ENCODE measurements at places on chromosomes 11 and 22.

DNA sequence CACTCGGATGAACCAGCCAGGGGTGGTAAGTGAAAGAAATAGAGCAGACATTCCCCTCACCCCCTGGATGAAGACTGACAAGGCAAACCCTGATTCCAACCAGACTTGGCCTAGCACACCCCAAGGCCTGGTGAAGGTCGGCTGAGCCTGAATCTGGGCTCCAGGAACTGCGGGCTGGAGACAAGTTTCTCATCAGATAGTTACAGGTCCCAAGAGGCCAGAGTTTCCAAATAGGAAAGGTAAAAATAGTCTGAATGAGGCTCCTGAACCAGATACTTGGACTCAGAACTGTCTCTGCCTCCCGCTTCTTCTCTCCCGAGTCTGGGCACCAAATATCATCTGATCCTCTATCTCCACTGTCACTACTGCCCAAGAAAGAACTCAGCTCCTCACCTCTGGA lies 7.8 kb downstream of the ZMAT5 start:
- no peak for DNase-seq

- DNase-seq, result no peak
These were observed 55.7 kb upstream of the TTLL12 start for GRCh38 chr22:43242627-43243026.

DNA sequence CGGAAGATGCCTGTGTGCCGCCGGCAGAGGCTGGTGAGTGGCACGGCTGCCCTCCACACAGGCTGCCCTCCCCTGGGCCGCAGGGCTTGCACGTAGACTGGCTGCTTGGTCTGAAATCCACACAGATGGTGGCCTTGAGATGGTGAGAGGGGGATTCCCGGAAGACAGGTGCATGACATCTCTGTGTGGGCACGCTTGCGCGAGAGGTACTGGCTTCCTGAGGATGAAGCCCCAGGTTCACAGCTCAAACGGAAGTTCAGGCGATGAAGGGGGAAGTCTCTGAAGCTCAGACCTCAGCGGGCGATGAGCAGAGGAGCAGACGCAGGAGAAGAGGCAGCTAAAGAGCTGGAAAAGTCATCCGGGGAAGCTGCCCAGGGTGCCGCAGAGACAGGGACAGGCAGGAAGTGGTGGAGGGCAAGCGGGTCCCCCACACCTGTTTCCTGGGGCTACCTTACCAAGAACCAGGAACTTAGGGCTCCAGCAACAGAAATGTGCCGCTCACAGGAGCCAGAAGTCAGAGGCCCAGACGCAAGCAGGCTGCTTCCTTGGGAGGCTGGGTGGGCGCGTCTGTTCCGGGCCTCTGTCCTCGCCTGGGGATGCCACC lies 7.2 kb downstream of the CRELD2 start:
- peak; percentile 67 for DNase-seq

DNA sequence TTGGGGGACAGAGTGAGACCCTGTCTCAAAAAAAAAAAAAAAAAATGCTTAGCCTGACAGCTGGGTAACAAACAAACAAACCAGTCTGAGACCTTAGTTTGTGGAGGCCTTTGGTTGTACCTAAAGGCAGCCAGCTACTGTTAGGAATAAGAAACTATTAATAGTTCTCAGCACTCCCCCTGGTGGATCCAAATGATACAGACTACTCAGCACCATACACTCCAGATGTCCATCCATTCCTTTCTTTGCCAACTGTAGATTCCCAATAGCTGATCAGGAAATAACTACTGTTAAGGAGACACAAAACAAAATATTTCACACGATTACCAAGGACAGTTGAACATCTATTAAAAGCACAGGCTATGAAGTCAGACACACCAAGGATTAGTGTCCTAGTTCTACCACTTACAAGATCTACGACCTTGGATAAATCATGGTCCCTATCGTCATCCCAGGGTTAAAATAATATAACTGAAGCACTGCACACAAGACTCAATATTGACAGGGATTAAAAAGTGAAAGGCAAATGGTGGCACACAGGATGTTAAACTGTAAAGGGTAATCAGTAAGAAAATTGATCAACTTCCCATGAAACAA lies 17.2 kb downstream of the CLDN25 start:
- DNase-seq, result peak; percentile 14

DNA sequence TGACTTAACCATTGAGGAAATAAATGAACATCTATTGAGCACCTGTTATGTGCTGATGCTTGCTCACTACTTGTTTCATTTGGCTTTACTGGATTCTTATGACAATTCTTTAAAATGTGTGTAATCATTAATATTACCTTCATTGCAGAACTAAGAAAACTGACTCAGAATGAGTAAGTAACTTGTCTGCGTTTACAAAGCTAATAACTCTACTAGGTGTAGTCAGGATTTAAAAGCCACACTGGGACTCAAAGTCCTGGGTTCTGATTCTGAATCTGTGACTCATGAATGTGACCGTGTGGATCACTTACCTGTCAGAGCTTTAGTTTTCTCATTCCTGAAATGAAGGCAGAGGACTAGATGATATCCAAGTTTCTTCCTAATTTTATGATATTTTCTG lies 23.4 kb upstream of the KIRREL3 start:
- no peak for DNase-seq

GRCh38 chr11:102476812-102477211 lies 24.2 kb upstream of the TMEM123 start:
- no peak for DNase-seq

- no peak for DNase-seq
These were observed 14.2 kb downstream of the AP5B1 start for GRCh38 chr11:65766535-65766934.

GRCh38 chr22:28864878-28865596 lies 18.3 kb upstream of the ZNRF3 start:
- no peak for DNase-seq

DNA sequence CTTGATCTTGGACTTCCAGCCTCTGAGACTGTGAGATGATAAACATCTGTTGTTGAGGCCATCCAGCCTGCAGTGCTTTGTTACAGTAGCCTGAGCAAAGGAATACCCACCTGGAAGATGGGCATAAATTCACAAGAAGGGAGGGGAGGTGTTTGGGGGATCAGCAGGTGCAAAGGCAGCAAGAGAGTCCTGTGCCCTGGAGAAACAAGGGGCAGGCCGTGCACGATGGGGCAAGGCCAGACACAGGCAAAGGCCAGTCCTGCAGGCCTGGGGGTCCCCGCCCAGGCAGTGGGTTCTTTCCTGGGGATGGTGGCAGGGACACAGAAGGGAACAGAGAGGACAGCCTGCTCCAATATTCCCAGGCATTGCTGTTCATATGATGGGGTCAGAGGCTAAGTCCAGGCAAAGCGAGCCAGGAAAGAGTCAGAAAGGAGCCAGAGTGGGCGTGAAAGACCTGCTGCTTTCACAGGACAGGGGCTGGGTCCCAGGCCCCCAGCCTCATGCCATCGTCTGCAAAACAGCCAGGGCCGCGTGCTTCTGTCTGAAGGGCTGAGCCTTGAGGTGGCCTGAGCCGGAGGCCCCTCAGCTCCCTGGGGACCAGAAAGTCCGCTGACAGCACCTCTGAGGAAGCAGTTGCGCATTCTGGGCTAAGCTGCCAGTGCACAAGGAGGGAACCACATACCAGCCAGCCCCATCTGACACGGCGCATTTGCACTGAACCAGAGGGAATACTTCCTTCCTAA lies 48.8 kb downstream of the MYEOV start:
- DNase-seq, result no peak

- no peak for DNase-seq
These were observed 55.0 kb downstream of the DDI1 start for GRCh38 chr11:104091281-104092096.

GRCh38 chr11:18618342-18619025 lies 15.7 kb downstream of the SPTY2D1 start:
- no peak for DNase-seq

- DNase-seq, result no peak
These were observed 51.5 kb upstream of the ZBED5 start for GRCh38 chr11:10909141-10909883.

DNA sequence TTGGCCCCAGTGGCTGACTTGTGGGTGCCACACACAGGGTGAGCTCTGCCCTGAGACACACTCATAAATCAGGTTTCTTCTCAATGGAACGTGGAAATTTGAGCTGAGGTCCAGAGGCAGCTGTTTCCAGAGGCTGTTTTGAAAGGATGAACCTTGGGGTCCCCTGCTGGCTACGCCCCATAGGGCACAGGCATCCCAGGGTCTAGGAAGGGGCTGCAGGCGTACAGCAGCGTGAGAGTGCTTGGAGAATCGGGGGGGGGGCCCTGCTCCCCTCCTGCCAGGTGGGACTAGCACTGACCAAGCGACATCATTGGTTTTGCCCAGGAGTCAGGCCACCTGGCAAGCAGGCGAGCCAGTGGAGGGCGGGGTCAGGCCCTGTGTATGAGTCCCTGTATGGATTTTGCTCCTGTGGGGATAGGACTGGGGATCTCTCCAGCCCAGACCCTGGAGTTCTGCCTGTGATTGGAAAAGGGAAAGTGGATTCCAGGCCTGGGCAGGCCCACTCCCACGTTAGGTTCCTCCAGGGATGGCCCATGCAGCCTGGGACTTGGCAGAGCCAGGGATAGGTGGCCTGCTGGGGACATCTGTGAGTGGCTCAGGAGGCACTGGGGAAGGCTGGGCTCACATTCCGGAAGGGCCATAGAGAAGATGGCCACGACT lies 61.0 kb downstream of the FBXO7 start:
- no peak for DNase-seq

DNA sequence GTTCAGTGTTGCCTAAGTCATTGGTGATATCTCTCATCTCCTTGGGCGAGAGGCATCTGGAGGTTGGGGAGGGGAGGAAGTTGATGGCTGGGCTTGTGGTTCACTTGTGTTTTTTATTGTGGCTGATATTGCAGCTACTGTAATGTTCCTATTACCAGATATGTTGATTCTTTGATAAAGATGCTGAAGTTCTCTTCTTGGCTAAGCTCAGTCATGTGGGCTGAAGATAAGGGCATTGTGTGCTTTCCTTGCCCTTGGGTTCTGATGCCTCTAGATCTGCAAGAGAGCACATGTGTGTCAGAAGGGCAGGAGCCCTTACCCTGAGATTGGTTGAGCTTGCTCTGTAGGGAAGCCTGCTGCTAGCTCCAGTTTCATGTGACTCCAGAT lies 12.0 kb downstream of the STX3 start:
- peak; percentile 34 for DNase-seq

GRCh38 chr22:32846780-32847491 lies 45.4 kb downstream of the TIMP3 start:
- DNase-seq, result no peak

- DNase-seq, result no peak
These were observed 31.6 kb upstream of the PRDM10 start for GRCh38 chr11:130034236-130034635.

GRCh38 chr11:103396237-103396636 lies 287.0 kb downstream of the DYNC2H1 start:
- DNase-seq, result no peak

- DNase-seq, result no peak
These were observed 56.8 kb upstream of the FBXO3 start for GRCh38 chr11:33830903-33831648.

DNA sequence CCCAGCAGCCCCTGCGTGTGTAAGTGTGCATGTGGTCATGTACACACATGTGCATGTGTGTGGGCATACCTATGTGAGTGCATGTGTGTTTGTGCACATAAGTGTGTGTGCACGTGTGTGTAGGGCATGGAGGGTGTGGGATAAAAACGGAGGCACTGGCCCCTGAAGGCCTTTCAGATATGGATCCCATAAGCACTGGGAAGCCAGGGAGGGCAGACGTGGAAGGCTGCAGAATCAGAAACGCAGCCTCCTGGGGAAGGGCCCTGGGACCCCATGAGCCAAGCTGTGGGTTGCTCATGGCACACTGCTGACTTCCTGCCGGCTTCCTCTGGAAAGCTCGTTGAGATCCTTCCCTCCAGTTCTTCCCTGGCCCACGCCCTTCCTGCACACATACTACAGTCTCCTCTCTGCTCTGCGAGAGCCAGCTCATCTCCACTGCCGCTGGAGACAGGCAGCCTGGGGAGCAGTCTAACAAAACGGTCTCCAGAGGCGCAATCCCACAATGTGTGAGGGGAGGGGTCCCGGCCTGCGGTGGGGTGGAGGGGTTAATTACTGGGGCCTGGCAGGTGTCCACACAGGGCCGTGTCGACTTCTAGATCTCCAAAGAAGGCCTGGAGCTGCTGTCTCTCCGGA lies 435.2 kb upstream of the B3GAT1 start:
- no peak for DNase-seq

GRCh38 chr11:27837895-27838563 lies 137.8 kb upstream of the BDNF start:
- DNase-seq, result no peak

DNA sequence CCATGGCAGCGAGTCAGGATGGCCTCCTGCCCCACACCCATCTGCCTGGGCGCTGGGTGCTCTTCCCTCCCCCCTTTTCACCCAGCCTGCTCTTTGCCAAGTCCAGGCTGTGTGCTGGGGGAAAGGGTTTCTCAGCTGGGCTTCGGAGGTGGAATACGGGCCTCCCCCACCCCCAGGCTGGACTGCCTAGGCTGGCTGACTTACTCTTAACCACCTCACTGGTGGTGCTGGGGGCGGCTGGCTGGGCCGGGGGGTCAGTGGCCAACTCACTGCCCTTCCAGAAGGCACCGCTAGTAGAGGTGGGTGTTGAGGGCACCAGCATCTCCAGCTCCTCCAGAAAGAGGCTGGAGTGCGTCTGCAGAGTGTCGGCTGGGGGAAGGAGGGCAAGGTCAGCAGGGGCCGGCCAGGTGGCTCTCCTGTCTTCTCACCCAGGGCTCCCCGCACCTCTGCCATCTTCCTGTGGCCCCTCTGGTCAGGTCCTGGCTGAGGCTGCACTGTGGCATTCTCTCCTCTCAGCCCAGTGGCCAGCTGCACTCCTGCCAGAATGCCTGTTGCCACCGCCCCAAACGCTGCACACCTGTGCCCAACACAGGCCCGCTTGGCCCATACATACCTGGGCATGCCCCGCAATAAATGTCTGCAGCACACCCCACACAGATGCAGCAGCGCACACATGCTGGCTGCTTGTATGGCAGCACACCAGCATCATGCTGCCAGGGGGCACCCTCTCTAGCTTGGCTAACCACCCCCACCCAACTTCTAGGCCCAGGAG lies 9.7 kb downstream of the PITPNM1 start:
- DNase-seq, result no peak

DNA sequence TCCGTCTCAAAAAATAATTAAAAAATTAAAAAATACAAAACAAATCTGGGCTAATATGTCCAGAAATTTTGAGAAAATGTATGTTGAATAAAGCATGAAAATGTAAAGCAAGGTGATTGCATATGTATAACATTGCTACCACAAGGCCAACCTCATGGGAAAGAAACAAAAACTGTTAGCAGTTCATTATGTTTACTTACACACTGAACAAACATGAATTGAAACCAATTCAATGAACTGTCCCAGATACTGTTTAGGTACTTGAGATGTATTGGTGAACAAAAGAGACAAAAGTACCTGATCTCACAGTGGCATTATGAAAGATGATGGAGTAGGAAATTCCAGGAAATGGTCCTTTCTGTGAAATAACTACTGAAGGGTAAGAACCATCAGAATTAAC lies 43.8 kb upstream of the IGLL5 start:
- no peak for DNase-seq

DNA sequence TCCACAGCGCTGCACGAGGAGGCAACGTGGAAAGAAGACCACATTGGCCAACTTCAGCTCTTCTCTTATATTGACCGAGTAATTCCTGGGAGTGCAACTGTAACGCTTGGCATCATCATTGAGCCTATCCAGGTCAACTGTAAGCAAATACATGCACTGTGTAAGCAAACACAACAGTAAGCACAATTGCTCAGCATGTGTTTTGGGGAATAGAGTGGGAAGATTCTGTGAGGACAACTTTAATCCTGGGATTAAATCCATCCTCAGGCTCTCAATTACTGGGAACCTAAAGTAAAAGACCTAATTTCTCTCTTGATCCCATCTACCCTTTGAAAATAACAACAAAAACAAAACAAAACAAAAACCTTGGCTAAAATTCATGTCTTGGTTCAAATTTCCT lies 109.5 kb upstream of the DDI1 start:
- DNase-seq, result no peak

Measured in DND-41 (cell line).